ENCODE measurements at places on chromosomes 7 and 10. TPM values are rescaled to one million over a fixed set of nuclear protein-coding genes. Genes with fewer than 3 reads are reported as not detected.

The ANXA8 gene
- total RNA-seq = 33.2 TPM

The SRGN gene
- 63.6 TPM for total RNA-seq

The RRP12 gene
- 69.6 TPM for total RNA-seq

The ZNF488 gene
- total RNA-seq = 13.1 TPM

The AKR1B15 gene
- 39.2 TPM for total RNA-seq

The GPNMB gene
- 2.0 TPM for total RNA-seq

The OR2A5 gene
- total RNA-seq = not detected

The MBL2 gene
- not detected for total RNA-seq

The GNGT1 gene
- total RNA-seq = not detected

The NUTM2E gene
- 0.52 TPM for total RNA-seq

The DGKB gene
- not detected for total RNA-seq

The ERVW-1 gene
- total RNA-seq = not detected

The CALML3 gene
- not detected for total RNA-seq

The KCND2 gene
- total RNA-seq = not detected

The CYP3A4 gene
- not detected for total RNA-seq

The SKAP2 gene
- 17.3 TPM for total RNA-seq

The LSM8 gene
- 41.4 TPM for total RNA-seq

The NUTM2B gene
- 0.27 TPM for total RNA-seq

The OPALIN gene
- not detected for total RNA-seq

The TCAF2 gene
- total RNA-seq = 0.36 TPM

The SPDYE2 gene
- not detected for total RNA-seq

The VGF gene
- total RNA-seq = 22.7 TPM

The SEMA3C gene
- 56.7 TPM for total RNA-seq

The FFAR4 gene
- total RNA-seq = 0.27 TPM

The SFRP5 gene
- 1.7 TPM for total RNA-seq

The OR2A42 gene
- total RNA-seq = not detected

The OR2A1 gene
- total RNA-seq = not detected

The RBP4 gene
- 9.3 TPM for total RNA-seq

The LBX1 gene
- not detected for total RNA-seq

The TAS2R40 gene
- not detected for total RNA-seq

The CNOT4 gene
- total RNA-seq = 11.5 TPM

The INHBA gene
- 0.50 TPM for total RNA-seq

The EVX1 gene
- total RNA-seq = 0.07 TPM

The CTTNBP2 gene
- 0.39 TPM for total RNA-seq

The CYP3A5 gene
- total RNA-seq = 1.4 TPM

The PAPOLB gene
- not detected for total RNA-seq

The CALHM2 gene
- total RNA-seq = 5.5 TPM

The ZMIZ1 gene
- 62.6 TPM for total RNA-seq

The CYP2C18 gene
- total RNA-seq = 0.07 TPM

The PCDH15 gene
- total RNA-seq = not detected

The CDH23 gene
- 2.0 TPM for total RNA-seq

The HMX3 gene
- total RNA-seq = not detected

The MSMB gene
- not detected for total RNA-seq

The COPS6 gene
- total RNA-seq = 197 TPM

The CRYGN gene
- total RNA-seq = not detected

The ABCB4 gene
- not detected for total RNA-seq

The MRPS16 gene
- total RNA-seq = 187 TPM

The HMX2 gene
- 0.10 TPM for total RNA-seq

The ANKRD1 gene
- 4.4 TPM for total RNA-seq

The SLC13A1 gene
- total RNA-seq = not detected

The PIP gene
- total RNA-seq = not detected

The ECHS1 gene
- total RNA-seq = 154 TPM

The CPA2 gene
- total RNA-seq = 0.08 TPM

The STX1A gene
- total RNA-seq = 84.1 TPM

The ITIH2 gene
- total RNA-seq = 0.27 TPM

The OR6V1 gene
- not detected for total RNA-seq

The ST8SIA6 gene
- 0.07 TPM for total RNA-seq

The CFAP46 gene
- 1.0 TPM for total RNA-seq
